ENCODE measurements at places on chromosomes 3 and 15.

DNA sequence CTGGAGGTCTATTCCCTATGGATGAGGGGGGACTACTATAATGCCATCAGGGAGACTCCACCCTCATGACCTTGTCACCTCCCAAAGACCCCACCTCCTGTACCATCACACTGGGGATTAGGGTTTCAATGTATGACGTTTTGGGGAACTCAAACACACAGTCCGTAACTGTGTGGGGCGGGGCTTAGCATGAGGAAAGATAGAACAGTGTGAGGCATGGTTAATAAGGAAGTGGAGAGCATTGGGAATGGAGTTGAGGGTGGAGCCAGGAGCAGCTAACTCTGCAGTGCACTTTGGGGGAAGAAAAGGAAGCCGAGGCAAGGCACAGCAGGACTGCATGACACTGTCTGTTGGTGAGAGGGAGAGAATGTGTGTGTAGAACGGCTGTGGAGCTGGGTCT, 90.9 kb upstream of the AGBL1 start:
- DNase-seq, result no peak

- DNase-seq, result no peak
Measured at GRCh38 chr3:183844606-183845005, 19.2 kb upstream of the MAP6D1 start.

GRCh38 chr3:64518950-64519349, 168.8 kb downstream of the ADAMTS9 start:
- no peak for DNase-seq

GRCh38 chr15:80677041-80677440, 18.1 kb upstream of the ABHD17C start:
- DNase-seq, result no peak

GRCh38 chr3:123755085-123755484, 129.0 kb downstream of the MYLK start:
- DNase-seq, result no peak

Measured in esophagus squamous epithelium (tissue), 5 donors.